Jurkat, Clone E6-1 (cell line): ENCODE measurements at places on chromosomes 6 and 20.

GRCh38 chr6:148837941-148838340, 91.1 kb downstream of the UST start:
- no peak for DNase-seq

DNA sequence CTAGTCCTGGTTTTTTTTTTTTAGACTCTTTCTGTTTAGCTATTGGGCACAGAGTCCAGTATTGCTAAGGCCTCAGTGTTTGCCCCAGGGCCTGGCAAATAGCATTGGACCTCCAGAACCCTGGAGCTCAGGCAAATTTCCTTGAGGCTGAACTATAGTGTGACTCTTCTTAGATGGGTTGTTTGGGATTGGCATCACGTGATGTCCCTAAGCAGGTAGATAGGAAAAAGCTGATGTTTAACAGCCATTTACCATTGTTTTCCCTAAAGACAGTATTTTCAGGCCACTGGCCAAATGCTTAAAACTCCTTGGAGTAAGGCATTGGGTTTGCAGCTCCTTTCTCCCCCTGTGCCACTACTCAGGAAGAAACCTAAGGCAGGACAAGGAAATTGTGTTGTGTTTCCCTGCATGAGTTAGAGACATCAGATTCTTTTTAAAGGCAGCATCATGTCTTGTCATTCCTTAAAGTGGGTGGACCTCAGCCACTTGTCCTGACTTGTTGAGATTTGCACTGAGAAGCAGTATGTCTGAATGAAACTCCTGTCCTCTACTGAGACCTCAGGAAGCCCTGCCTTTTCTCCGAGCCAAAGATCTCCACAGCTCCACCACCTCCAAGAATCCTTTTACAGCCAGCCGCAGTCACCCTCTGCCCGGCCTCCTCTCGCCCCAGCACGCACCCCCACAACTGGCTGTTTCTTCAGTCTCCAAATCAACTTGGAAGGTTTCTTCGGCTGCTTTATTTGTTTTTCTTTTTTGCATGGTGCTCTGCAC, 46.2 kb upstream of the RNF144B start:
- no peak for DNase-seq

- DNase-seq: no peak
Measured at GRCh38 chr6:4349323-4349722, 213.9 kb upstream of the ECI2 start.

- no peak for DNase-seq
Measured at GRCh38 chr20:6525447-6526303, 241.8 kb upstream of the BMP2 start.

DNA sequence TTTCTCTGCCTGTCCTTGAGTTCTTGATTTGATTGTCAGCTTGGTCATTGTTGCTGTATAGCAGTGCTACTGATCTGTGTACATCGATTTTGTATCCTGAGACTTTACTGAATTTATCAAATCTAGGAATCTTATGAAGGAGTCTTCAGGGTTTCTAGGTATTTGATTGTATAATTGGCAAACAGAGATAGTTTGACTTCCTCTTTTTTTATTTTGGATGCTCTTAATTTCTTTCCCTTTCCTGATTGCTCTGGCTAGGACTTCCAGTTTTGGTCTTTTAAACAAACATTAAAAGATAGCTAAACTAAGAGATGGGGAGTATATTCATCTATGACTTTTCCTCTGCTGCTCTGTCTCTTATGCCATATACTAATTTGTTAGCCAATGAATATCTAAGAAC, 62.4 kb downstream of the NCOA7 start:
- no peak for DNase-seq

DNA sequence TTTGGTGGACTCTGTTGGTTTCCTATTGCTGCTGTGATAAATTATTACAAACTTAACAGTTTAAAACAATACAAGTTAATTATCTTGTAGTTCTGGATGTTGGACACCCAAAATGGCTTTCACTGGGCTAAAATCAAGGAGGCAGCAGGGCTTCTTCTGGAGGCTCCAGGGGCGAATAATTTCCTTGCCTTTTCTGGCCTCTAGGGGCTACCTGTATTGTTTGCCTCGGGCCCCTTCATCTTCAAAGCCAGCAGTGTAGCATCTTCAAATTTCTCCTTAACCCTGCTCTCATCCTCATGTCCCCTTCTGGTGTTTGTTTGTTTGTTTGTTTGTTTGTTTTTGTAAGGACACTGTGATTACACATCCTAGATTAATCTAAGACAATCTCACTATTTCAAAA, 60.5 kb upstream of the ANKEF1 start:
- no peak for DNase-seq

- no peak for DNase-seq
Measured at GRCh38 chr6:132023490-132023889, 72.3 kb upstream of the CCN2 start.

DNA sequence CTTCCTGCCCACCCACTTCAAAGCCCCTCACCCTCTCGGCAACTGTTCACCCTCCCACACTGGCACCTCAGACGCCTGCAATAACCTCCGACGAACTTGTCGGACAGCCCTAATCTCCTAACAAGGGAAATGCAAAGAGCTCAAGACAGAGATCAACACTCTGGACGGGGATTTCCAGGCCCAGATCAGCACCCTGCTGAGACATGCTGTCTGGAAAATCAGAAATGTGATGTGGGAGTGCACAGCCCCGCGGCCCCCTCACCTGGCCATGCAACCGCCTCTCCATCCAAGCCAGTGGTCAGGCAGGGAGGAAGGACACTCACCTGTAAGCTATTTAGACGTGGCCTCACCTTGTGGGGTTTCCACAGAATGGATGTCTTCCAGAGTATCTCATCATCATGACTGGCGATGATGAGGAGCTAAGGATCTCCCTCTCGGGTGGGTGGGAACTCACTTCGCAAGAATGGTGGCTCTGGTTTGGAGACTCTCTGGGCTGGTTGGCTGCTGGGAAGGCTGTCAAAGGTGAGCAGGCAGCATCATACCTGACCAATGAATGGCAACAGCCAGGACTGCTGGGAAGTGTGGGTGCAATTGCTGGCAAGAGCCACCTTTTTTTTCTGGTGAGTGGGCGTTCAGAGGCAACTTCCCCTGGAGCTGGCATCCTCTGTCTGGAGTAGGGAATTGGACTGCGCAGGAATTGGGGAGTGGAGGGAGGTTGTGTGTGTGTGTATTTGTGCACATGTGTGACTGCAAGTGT, 28.1 kb upstream of the ADTRP start:
- DNase-seq: no peak

GRCh38 chr6:23952245-23952644, 173.8 kb upstream of the NRSN1 start:
- DNase-seq: no peak

DNA sequence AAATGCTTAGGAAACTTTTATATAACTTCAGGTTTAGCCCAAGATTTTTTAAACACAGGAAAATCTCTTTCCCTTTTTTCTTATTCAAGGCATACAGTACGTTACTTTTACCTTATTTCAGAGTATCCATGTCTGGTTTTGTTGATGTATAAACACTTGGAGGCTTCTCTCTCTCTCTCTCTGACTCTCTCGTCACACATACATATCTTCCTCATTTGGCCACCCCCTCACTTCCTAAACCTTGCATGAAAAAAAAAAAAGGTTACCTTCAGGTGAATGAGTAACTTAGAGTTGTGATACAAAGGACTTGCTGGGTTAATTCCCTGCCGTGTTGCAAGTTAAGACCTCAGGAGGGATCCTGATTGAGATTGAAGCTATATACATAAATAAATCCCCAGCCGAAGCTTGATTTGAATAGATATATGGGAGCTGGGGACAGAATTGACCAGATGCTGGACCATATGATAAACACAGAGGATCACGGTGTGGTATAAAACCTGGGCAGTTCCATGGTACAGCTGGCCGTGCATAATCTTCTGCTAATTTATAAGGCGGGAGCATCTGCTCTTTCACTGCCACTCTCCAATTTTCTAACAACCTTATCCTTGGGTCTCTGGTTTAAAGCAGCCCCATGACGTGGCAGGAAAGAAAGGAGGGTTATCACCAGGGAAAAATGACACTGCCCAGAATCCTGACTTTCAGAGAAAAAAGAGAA, 55.1 kb upstream of the IL20RA start:
- DNase-seq: no peak

DNA sequence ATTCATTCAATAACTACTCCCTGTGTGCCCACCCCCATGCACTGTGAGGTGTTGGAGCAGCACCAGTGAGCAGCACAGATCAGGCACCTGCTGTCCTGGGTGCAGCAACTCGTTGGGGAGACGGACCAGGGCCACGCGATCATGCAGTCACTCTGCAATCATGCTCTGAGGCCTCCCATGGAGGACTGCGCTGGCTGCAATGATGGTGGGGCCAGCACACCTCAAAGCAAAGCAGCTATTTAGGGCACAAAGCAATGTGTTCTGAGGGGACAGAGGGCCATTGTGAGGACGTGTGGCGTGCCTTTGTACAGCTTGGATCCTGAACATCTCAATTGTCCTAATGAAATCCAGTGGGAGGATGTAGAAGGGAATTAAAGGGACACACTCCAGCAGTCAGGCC, 41.0 kb upstream of the MPC1 start:
- no peak for DNase-seq

DNA sequence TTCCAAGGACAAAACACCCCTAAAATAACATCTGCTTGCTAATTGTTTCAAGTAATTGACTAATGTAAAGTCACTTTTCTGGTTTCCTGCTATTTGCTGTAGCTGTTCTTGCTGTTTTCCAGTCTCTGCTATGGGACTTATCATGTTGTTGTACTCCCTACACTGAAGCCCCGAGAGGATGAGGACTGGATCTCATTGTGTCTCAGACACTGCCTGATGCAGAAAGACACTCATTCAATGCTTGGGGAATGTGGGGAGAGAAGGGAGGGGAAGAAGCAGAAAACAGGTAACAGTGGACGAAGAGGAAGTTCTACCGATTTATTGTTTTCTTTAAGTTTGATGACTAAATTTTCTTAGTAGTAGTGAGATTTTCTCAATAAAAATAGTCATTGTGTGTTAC, 79.8 kb downstream of the DOK5 start:
- no peak for DNase-seq

DNA sequence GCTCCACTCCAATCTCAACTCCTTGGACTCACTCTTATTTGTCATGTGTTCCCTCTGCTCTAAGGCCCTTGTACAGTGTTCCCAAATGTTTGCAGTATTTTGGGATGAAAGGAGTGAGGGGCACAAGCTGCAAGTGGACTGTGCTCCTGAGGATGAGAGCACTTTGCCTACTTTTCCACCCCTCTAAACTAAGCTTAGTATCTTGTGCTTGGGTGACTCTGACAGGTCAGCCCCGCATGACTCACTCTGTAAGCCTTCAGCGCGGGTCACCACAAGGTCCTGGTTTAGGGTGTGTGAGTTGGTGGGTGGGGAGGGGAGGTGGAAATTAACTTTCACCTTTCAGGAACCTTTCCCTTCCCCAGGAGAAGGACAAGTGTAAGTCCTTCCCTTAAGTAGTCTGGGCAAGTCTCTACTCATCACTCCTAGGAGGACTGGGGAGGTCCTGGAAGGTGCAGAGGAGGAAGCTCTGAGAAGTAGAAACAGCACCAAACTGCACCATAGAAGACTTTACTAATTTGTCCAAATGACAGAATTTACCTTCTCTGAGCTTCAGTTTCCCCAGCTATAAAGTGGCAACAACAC, 68.8 kb upstream of the EPB41L1 start:
- no peak for DNase-seq

- no peak for DNase-seq
Measured at GRCh38 chr20:32252189-32252588, 25.3 kb upstream of the KIF3B start.

GRCh38 chr6:139754898-139755775, 380.7 kb upstream of the CITED2 start:
- DNase-seq: no peak

DNA sequence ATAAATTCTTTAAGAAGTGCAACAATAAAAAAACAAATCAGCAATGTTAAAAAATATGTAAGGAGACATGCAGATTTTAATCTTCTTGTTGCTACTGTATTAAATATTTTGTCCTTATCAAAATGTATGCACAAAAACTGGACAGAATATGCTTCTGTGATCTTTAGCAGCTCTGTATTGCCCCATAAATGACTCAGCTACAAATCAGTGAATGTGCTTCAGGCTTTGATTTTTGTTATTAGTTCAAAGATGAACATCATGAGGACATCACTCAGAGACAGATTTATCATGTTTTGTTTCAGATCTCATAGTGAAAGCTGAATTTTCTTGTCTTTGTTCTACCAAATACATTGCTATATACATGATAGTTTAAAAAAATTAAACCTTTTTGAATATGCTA, 312.4 kb downstream of the GRIK2 start:
- DNase-seq: no peak

DNA sequence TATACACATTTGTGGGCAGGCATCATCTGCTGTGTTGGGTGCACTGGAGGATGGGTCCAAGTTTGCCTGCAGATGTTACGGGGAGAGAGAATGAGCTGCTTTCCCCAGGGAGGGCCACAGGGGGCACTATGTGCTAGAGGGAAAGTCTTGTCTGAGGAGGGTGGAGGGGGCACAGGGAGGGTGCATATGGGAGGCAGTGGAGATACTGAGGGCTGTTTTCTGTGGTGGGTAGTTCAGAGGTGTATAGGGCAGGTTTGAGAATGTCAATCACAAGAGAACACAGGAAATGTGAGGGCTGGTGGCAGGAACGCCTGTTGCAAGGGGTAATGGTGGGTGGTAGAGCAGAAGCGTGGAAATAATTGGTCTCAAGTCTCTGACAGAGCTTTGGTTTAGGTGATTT, 7.7 kb upstream of the PTPRA start:
- peak; percentile 76 for DNase-seq

GRCh38 chr6:109461733-109462526, 6.4 kb upstream of the MICAL1 start:
- DNase-seq: no peak

DNA sequence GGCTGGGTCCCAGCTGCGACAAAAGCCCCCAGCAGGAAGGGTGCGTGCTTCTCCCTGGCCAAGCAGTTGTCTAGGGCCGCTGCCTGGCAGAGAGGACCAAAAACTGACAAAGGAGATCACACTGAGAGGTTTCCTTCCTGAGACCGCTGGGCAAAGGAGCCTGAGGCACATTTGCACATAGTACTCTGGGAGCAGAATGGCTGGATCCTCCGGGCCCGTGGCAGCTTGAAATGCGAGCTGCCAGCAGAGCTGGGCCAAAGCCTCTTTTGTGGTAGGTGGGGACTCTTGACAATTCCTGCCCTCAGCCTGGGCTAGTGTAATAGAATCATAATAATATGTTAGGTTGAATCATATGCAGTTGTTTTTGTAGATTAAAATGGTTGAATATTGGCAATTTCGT, 33.1 kb upstream of the RNF8 start:
- DNase-seq: no peak

DNA sequence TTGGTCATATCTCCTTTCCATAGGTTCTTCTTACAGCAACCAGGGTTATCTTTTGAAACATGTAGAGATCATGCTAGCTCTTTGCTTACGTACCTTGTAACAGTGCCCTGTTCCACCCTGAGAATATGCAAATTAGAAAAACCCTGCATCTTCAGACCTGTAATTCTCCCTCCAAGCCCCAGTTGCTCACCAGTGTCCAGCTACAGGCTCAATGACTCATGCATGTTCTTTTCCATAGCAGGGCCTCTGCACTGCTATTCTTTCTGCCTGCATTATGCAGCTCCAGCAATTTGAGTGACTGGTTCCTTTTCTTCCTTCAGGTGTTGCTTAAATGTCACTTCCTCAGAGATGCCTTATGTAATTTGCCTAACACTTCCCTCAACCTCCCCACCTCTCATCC, 636.2 kb downstream of the KHDRBS2 start:
- no peak for DNase-seq

GRCh38 chr20:8424010-8424409, 291.9 kb downstream of the PLCB1 start:
- no peak for DNase-seq
